H1 (cell line): ENCODE measurements at places on chromosomes 13 and 19.

- no peak for DNase-seq
These were observed 15.0 kb upstream of the EPSTI1 start for GRCh38 chr13:43006893-43007631.

GRCh38 chr19:48837051-48837524 lies 797 bp upstream of the HSD17B14 start:
- DNase-seq = peak; percentile 94

GRCh38 chr13:94309997-94310855 lies 169.3 kb downstream of the DCT start:
- DNase-seq = no peak

GRCh38 chr19:1356508-1356865 lies 27.2 kb upstream of the NDUFS7 start:
- DNase-seq = no peak

DNA sequence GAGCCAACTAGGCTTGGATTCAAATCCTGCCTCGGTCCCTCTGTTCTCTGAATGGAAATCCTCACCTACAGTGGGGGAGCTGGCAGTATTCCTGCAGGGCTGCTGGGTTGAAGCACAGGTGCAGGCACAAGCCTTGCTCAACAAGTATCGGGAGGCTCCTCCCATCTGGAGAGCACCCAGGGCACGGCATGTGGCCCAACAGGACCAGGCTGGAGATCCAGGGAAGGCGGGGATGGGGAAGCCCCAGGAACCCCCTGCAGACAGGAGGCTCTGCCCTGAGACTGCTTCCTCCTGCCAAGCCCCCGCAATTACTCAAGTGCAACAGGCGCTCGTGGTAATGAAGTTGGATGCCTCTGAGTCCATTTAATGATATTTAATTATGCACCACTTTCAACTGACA lies 128.0 kb upstream of the VSTM2B start:
- no peak for DNase-seq

DNA sequence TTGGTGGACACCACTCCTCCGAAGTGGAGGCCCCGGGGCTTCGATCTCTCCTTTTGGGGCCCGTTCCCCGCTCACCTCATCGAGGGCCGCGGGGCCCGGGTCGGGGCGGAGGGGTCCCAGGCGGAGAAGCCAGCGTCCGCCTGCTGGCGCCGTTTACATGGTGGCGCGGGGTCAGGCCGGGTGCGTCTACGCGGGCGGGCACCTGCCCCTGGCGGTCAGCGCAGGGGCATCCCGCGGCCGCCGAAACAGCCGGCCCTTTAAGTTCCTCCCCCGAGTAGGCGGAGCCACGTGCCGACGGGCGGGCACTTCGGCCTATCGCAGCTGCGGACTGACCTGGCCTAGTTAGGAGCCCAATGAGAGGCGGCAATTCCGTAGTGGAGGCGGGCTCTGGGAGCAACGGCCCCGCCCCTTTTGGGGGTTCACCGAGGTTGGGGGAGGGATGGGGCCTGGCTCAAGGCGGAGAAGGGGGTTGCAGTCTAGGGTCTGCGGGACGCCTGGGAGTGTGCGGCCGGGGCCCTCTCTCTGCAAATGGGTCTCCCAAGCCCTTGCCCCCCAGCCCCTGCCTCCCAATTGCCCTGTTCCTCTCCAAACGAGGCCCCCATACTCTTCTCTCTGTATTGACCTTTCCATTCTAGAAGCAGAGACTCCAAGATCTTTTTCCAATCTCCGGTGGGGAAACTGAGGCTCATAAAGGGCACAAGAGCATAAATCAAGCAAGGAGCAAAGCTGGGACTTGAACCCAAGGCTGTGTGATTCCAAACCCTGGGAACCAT lies at the start of gene ABHD8:
Gene ABHD8, minus strand, starts transcription at position 259 of the 773 bp plus-strand sequence. CDS start 1,809 bp downstream, outside the sequence.
- DNase-seq = no peak

- DNase-seq = no peak
These were observed 653.0 kb upstream of the GPC6 start for GRCh38 chr13:92573467-92574057.

DNA sequence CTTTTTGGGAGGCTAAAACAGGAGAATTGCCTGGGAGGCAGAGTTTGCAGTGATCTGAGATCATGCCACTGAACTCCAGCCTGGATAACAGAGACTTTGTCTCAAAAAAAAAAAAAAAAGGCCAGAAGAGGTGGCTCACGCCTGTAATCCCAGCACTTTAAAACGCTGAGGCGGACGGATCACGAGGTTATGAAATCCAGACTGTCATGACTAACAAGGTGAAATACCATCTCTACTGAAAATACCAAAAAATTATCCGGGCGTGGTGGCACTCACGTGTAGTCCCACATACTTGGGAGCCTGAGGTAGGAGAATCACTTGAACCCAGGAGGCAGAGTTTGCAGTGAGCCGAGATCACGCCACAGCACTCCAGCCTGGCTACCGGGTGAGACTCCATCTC lies 39.9 kb downstream of the ZNF611 start:
- DNase-seq = no peak

GRCh38 chr13:52983836-52984235 lies 44.8 kb upstream of the OLFM4 start:
- no peak for DNase-seq

DNA sequence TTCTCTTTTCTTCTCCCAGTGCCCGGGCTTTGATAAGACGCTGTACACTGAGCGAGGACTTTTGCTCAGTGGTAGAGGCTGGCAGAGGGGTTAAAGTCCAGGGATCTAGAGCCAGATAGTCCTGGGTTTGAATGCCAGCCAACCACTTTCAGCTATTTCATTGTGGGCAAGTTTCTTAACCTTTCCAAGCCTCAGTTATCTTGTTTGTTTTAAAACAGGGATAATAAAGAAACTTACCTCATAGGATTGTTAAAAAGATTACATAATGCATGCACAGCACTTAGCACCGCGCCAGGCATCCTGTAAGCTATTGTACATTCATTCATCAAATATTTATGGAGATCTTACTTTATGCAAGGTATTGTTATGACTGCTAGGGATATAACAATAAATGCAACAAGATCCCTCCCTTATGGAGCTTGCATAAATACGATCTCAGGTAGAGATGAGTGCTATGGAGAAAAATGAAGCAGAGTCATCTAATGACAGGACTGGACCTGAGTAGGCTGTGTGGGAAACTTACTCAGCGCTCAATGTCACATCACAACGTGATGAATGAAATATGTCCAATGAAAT lies 70.8 kb downstream of the LNX2 start:
- no peak for DNase-seq

- DNase-seq = no peak
These were observed 95.6 kb upstream of the HTR2A start for GRCh38 chr13:46992383-46992952.

GRCh38 chr19:30150626-30151025 lies 208.6 kb downstream of the URI1 start:
- DNase-seq = no peak

GRCh38 chr13:31522396-31522795 lies 216.9 kb upstream of the RXFP2 start:
- DNase-seq = no peak

GRCh38 chr19:5109560-5109959 lies 140.6 kb downstream of the KDM4B start:
- no peak for DNase-seq

GRCh38 chr19:13008926-13009787 lies 13.9 kb downstream of the NFIX start:
- no peak for DNase-seq

DNA sequence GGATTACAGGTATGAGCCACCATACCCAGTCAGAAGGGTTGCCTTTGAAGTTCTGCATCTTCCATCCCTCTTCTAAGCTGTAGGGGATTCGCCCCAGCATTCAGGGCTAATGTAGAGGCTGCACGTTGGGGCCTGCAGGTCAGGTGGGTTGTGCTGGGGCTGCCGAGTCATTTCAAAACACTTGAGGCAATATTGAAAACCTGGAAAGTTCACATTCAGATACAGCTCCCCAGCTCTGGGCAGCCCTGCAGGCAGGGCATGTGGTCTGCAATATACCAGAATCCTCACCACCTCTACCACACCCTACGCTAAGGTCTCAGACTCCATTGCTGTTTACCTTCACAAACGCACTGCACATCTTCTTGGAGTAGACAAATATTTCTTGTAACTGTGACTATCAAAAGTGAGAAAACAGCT lies 24.6 kb downstream of the CCNE1 start:
- no peak for DNase-seq

- DNase-seq = no peak
These were observed 29.4 kb upstream of the NDFIP2 start for GRCh38 chr13:79451500-79451962.

GRCh38 chr13:32253911-32254399 lies 61.2 kb downstream of the ZAR1L start:
- DNase-seq = no peak

GRCh38 chr19:29449371-29449770 lies 76.4 kb upstream of the VSTM2B start:
- DNase-seq = peak; percentile 1

DNA sequence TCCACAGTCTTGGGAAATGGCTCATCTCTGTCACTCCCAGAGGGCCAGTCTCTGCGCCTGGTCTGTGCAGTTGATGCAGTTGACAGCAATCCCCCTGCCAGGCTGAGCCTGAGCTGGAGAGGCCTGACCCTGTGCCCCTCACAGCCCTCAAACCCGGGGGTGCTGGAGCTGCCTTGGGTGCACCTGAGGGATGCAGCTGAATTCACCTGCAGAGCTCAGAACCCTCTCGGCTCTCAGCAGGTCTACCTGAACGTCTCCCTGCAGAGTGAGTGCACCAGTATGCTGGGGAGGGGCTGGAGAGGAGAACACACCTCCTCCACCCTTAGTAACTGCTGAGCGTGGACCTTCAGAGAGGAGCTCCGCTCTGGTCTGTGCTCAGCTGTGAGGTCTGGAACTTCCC lies 2.3 kb downstream of the SIGLEC9 start:
- no peak for DNase-seq

GRCh38 chr13:112868308-112868707 lies 100.7 kb upstream of the MCF2L start:
- DNase-seq = no peak

- DNase-seq = peak; percentile 34
These were observed 13.8 kb downstream of the OR7D4 start for GRCh38 chr19:9205501-9206113.

GRCh38 chr13:43915451-43915850 lies 35.7 kb downstream of the LACC1 start:
- no peak for DNase-seq

GRCh38 chr19:1240925-1241324 lies 626 bp upstream of the ATP5F1D start:
- peak; percentile 52 for DNase-seq

- DNase-seq = peak; percentile 75
These were observed 3.9 kb downstream of the TMEM147 start for GRCh38 chr19:35549174-35549788.

DNA sequence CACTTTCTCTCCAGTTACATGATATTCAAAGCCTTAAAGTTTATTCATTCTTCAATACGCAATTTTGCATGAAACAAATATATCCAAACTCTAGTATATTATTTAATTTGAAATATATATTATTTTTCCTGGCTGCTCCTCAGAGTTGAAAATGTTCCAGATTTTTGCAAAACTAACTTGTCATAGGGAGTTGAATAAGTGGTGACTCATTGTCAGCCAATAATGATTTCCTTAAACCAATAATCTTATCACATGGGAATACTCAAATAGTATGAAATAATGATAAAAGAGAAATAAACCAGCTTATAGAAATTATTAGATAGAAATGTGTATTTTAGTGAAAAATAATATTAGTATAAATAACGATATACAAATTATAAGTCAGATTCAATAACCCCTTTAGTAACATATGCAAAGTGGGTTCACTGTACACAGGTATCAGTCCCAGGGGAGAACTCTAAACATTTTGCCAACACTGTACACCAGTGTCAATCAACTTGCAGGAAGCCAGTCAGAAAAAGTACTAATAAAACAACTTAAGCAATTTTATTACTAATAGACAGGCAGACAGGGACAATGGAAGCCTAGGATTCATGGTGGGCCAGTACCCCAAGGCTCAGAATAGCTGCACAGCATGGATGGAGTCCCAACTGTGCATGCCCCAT lies 222.6 kb upstream of the KLHL1 start:
- DNase-seq = no peak

GRCh38 chr13:38542601-38543000 lies 144.3 kb upstream of the FREM2 start:
- no peak for DNase-seq

GRCh38 chr13:26517936-26518335 lies 39.5 kb upstream of the WASF3 start:
- DNase-seq = no peak
